ENCODE measurements at places on chromosomes 2 and 18. TPM values are rescaled to one million over a fixed set of nuclear protein-coding genes. Genes with fewer than 3 reads are reported as not detected.

NCKAP5 gene
- not detected for polyA plus RNA-seq

NGEF gene
- not detected for polyA plus RNA-seq

COL4A4 gene
- 0.08 TPM for polyA plus RNA-seq

AMER3 gene
- not detected for polyA plus RNA-seq

DSEL gene
- polyA plus RNA-seq, result 1.1 TPM

FBLN7 gene
- polyA plus RNA-seq, result 1.4 TPM

GRCh38 chr18:36640021-36640952, 188.5 kb downstream of the TPGS2 start:
- H3K4me1 ChIP-seq, result no peaks in the 10 kb centered on the region
- H3K4me3 ChIP-seq, result no peak overlapping the region
- H3K27ac ChIP-seq, result no peak overlapping the region
- no peaks in the 10 kb centered on the region for H3K36me3 ChIP-seq
- no peak for DNase-seq

DNA sequence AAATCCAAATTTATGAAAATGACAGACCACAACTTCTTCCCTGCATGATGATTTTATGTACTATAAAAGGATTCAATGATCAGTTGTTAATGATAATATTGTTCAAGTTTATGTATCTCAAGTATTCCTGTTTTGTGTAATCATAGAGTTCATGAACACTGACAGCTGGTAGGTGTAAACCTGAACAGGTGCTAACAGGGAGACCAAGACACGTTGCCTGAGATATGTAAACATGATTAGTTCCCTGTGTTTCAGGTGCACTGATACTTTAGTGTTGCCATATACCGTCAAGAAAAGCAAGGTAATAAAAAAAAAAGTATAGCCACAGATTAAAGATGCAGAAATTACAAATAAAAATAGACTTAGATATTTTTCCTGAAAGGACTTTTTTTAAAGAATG, 131.8 kb downstream of the BAZ2B start:
- no peak overlapping the region for H3K27ac ChIP-seq
- H3K4me1 ChIP-seq, result no peaks in the 10 kb centered on the region
- H3K36me3 ChIP-seq, result no peaks in the 10 kb centered on the region
- DNase-seq, result no peak
- no peak overlapping the region for H3K4me3 ChIP-seq

DNA sequence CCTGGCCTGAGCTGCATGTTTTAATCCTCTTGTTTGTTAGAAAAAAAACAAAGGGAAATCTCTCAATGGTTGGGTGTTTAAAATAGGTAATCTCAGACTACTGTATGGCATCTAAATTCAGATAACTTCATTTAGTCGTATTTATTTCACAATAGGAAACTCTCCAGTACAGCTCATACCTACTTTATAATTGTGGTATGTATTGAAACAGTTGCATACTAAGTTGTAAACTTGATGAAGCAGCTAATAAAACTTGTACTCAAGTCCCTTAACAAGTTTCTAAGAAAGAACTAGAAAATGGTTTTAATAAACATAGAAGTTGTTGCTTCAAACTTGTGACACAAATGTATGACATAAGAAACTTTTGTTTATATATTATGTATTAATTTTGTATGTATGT, 334.5 kb downstream of the PTPRM start:
- H3K4me3 ChIP-seq, result no peak overlapping the region
- DNase-seq, result no peak
- H3K27me3 ChIP-seq, result no peaks in the 10 kb centered on the region
- no peak overlapping the region for H3K27ac ChIP-seq
- no peaks in the 10 kb centered on the region for H3K36me3 ChIP-seq

- no peaks in the 10 kb centered on the region for H3K4me1 ChIP-seq
- no peaks in the 10 kb centered on the region for H3K36me3 ChIP-seq
- no peak overlapping the region for H3K4me3 ChIP-seq
- no peak overlapping the region for H3K27ac ChIP-seq
- DNase-seq, result no peak
These were observed 25.5 kb downstream of the GCG start for GRCh38 chr2:162126527-162126926.

GRCh38 chr2:208062113-208062512, 36.8 kb upstream of the PLEKHM3 start:
- no peak overlapping the region for H3K27ac ChIP-seq
- H3K27me3 ChIP-seq, result no peaks in the 10 kb centered on the region
- no peaks in the 10 kb centered on the region for H3K4me1 ChIP-seq
- H3K4me3 ChIP-seq, result no peak overlapping the region
- DNase-seq, result no peak

DNA sequence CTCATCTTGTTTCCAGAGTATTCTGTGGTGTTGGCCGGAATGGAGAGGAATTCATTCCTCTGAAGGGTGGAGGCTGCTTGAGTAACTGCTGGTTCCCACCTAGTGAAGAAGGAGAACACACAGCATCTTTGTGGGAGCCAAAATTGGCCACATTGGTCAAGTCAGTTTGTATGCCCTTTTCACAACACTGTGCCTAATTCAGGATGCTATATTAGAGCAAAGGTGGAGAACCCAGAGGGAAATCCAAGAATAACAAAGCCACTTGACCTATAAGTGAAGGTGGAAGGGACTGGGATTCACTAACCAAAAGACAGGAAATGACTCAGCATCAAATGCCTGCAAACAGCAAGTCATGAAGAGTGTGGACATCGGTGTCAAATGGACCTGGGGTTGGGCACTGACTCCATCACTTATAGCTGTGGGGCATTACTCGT, 27.3 kb upstream of the MLPH start:
- no peaks in the 10 kb centered on the region for H3K27me3 ChIP-seq
- DNase-seq, result no peak
- no peaks in the 10 kb centered on the region for H3K36me3 ChIP-seq
